ENCODE measurements at places on chromosomes 12 and 14.

GRCh38 chr14:77812028-77812427, 12.1 kb downstream of the ADCK1 start:
- H3K4me3 ChIP-seq = no peak overlapping the region
- H3K4me1 ChIP-seq = no peaks in the 10 kb centered on the region
- H3K36me3 ChIP-seq = no peaks in the 10 kb centered on the region

- no peaks in the 10 kb centered on the region for H3K27me3 ChIP-seq
- no peak overlapping the region for H3K27ac ChIP-seq
- H3K4me3 ChIP-seq = no peak overlapping the region
- peaks cover 6% of the 10 kb centered on the region for H3K4me1 ChIP-seq
- no peaks in the 10 kb centered on the region for H3K36me3 ChIP-seq
These were observed 1.4 kb downstream of the KRT2 start for GRCh38 chr12:52650520-52651081.

GRCh38 chr14:105899071-105899641, 372.8 kb downstream of the TMEM121 start:
- H3K27ac ChIP-seq = no peak overlapping the region
- no peaks in the 10 kb centered on the region for H3K36me3 ChIP-seq
- H3K4me3 ChIP-seq = no peak overlapping the region
- DNase-seq = no peak
- peaks cover 4% of the 10 kb centered on the region for H3K27me3 ChIP-seq

- no peak overlapping the region for H3K27ac ChIP-seq
- no peaks in the 10 kb centered on the region for H3K27me3 ChIP-seq
- H3K4me3 ChIP-seq = no peak overlapping the region
- H3K4me1 ChIP-seq = no peaks in the 10 kb centered on the region
These were observed 199.4 kb upstream of the RTL1 start for GRCh38 chr14:101102875-101103274.

GRCh38 chr14:72714094-72714493, 179.8 kb downstream of the DPF3 start:
- no peak for DNase-seq
- no peak overlapping the region for H3K4me3 ChIP-seq
- H3K27ac ChIP-seq = no peak overlapping the region
- no peaks in the 10 kb centered on the region for H3K27me3 ChIP-seq
- H3K36me3 ChIP-seq = no peaks in the 10 kb centered on the region

- H3K4me1 ChIP-seq = no peaks in the 10 kb centered on the region
- H3K4me3 ChIP-seq = no peak overlapping the region
- H3K27ac ChIP-seq = no peak overlapping the region
- H3K36me3 ChIP-seq = no peaks in the 10 kb centered on the region
- no peaks in the 10 kb centered on the region for H3K27me3 ChIP-seq
These were observed 35.6 kb downstream of the RPS29 start for GRCh38 chr14:49550286-49551184.

GRCh38 chr12:52949413-52950331, 754 bp downstream of the KRT18 start:
- no peak for DNase-seq
- no peak overlapping the region for H3K27ac ChIP-seq
- no peaks in the 10 kb centered on the region for H3K36me3 ChIP-seq
- H3K27me3 ChIP-seq = no peaks in the 10 kb centered on the region
- peaks cover 8% of the 10 kb centered on the region for H3K4me1 ChIP-seq

DNA sequence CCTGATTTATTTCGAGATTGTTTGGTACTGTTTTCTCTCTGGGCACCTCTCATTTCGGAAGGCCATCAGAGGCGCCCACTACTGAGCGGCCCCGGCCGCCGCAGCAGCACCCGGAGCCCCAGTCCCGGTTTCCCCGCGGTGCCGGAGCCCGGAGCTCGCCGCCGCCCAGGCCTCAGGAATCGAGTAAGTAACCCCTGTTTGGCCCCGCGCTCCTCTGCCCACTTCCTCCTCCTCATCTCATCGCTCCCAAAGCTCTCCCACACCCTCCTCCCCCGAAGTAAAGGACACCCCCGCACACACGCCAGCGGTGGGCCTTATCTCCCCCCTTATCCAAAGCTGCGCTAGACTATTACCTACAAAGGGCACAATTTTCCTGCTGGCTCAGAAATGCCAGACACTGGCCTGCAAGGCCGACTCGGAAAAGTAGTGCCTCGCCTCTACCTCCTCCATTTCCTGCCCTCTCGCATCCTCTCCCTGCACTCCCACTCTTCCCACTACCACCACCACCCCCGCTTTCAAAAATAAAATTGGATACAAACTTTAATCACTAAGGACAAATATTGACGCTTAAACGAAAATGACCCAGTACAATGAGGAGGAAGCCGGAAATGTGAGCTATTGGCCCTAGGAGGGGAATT, 637 bp upstream of the FOXG1 start:
- H3K36me3 ChIP-seq = no peaks in the 10 kb centered on the region
- no peak overlapping the region for H3K27ac ChIP-seq
- no peak for DNase-seq
- H3K27me3 ChIP-seq = peaks cover 30% of the 10 kb centered on the region

GRCh38 chr14:94532447-94532846, 23.2 kb upstream of the SERPINA12 start:
- no peaks in the 10 kb centered on the region for H3K36me3 ChIP-seq
- no peaks in the 10 kb centered on the region for H3K4me1 ChIP-seq
- no peak for DNase-seq
- no peak overlapping the region for H3K4me3 ChIP-seq
- H3K27ac ChIP-seq = no peak overlapping the region

DNA sequence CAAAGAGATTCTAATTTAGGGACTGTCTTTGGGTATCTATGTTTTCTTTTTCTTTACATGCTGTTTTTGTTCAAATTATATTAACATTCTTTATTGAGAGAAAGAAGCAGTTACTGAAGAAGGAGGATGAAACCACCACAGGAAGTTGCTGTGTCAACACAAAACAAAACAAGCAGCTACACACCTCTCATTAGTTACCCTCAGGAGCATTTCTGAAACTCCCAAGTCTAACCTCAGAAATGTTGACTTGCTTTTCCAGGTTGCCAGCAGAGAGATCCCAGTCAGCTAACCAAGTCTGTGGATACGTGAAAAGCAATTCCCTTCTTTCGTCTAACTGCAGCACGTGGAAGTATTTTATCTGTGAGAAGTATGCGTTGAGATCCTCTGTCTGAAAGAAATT, 33.5 kb downstream of the CLEC1A start:
- DNase-seq = no peak
- H3K4me1 ChIP-seq = no peaks in the 10 kb centered on the region
- no peak overlapping the region for H3K4me3 ChIP-seq
- H3K36me3 ChIP-seq = no peaks in the 10 kb centered on the region
- H3K27me3 ChIP-seq = no peaks in the 10 kb centered on the region

- no peak for DNase-seq
- H3K36me3 ChIP-seq = no peaks in the 10 kb centered on the region
- no peak overlapping the region for H3K27ac ChIP-seq
- no peaks in the 10 kb centered on the region for H3K27me3 ChIP-seq
These were observed 53.0 kb downstream of the LLPH start for GRCh38 chr12:66077542-66077941.

DNA sequence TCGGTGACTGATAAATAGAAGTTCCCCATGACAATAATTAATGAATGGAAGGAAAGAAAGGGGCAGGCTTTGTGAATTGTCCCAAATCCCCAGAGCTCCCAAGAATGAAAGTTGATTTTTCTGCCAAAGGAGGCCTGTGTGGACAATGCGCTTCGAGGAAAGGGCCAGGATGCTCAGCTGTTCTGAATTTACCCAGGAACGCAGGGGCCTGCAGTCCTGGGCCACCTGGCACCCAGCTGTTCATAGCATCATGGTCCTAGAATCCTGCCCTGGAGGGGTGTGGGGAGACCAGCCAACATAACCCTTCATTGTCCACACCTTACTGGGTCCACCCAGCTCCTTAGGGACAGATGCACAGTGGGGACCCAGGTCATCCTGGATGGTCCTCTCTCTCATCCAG, 587.5 kb downstream of the BCL11B start:
- no peak for DNase-seq
- H3K27ac ChIP-seq = no peak overlapping the region
- no peaks in the 10 kb centered on the region for H3K36me3 ChIP-seq
- no peaks in the 10 kb centered on the region for H3K4me1 ChIP-seq
- no peak overlapping the region for H3K4me3 ChIP-seq
- H3K27me3 ChIP-seq = no peaks in the 10 kb centered on the region

- no peaks in the 10 kb centered on the region for H3K36me3 ChIP-seq
- H3K4me3 ChIP-seq = no peak overlapping the region
- DNase-seq = no peak
- no peaks in the 10 kb centered on the region for H3K4me1 ChIP-seq
- H3K27ac ChIP-seq = no peak overlapping the region
These were observed 34.6 kb downstream of the TBC1D30 start for GRCh38 chr12:64858882-64859605.

DNA sequence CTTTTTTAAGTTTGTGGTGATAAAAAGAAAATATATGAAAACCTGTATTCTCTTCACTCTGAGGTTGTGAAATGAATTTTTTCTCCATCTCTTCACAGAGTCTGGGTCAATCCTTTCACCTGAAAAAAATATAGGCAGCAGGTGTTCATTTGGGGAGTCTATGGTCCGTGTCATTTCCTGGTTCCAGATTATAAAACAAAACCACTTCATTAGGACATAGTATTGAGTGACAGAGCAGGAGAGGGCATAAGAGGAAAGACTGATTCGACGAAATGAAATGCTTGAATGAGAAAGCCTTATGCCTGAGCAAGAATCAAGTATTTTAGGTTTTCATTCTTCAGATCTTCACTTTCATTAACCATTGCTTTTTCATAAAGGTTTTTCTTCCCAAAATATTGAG, 51.8 kb upstream of the NUAK1 start:
- no peaks in the 10 kb centered on the region for H3K27me3 ChIP-seq
- H3K27ac ChIP-seq = no peak overlapping the region

GRCh38 chr12:104498211-104498801, 41.6 kb downstream of the CHST11 start:
- no peaks in the 10 kb centered on the region for H3K27me3 ChIP-seq
- peak overlapping the region; percentile 2 for H3K4me3 ChIP-seq
- peak overlapping the region; percentile 67 for H3K27ac ChIP-seq
- no peaks in the 10 kb centered on the region for H3K36me3 ChIP-seq

GRCh38 chr12:121391619-121392324, 8.1 kb upstream of the RNF34 start:
- no peak overlapping the region for H3K27ac ChIP-seq
- H3K4me3 ChIP-seq = peak overlapping the region; percentile 23
- DNase-seq = no peak
- H3K4me1 ChIP-seq = peaks cover 6% of the 10 kb centered on the region
- H3K27me3 ChIP-seq = no peaks in the 10 kb centered on the region

GRCh38 chr12:124774054-124774461, 89.6 kb downstream of the SCARB1 start:
- peaks cover 3% of the 10 kb centered on the region for H3K4me1 ChIP-seq
- no peak for DNase-seq
- peak overlapping the region; percentile 43 for H3K4me3 ChIP-seq
- H3K36me3 ChIP-seq = no peaks in the 10 kb centered on the region

DNA sequence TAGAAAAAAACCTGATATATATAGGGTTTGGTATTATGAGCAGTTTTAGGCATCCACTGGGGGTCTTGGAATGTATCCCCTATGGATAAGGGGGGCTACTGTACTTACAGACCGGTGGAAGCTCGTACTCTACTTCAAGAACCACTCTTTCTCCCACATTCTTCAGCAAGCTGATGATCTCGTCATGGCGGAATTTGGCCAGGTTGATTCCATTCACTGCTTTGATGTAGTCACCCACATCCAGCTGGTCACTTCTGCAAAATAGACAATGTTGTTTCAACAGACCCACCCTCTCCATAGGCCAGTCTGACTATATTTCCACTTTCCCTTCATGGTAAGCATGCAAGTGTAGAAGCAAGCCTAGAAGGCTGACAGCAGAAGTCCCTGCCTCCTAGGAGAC, 139.9 kb downstream of the GRIP1 start:
- no peak overlapping the region for H3K27ac ChIP-seq
- H3K27me3 ChIP-seq = no peaks in the 10 kb centered on the region
- no peak for DNase-seq
- no peaks in the 10 kb centered on the region for H3K36me3 ChIP-seq
- no peak overlapping the region for H3K4me3 ChIP-seq
